ENCODE measurements at places on chromosomes 11 and 22.

DNA sequence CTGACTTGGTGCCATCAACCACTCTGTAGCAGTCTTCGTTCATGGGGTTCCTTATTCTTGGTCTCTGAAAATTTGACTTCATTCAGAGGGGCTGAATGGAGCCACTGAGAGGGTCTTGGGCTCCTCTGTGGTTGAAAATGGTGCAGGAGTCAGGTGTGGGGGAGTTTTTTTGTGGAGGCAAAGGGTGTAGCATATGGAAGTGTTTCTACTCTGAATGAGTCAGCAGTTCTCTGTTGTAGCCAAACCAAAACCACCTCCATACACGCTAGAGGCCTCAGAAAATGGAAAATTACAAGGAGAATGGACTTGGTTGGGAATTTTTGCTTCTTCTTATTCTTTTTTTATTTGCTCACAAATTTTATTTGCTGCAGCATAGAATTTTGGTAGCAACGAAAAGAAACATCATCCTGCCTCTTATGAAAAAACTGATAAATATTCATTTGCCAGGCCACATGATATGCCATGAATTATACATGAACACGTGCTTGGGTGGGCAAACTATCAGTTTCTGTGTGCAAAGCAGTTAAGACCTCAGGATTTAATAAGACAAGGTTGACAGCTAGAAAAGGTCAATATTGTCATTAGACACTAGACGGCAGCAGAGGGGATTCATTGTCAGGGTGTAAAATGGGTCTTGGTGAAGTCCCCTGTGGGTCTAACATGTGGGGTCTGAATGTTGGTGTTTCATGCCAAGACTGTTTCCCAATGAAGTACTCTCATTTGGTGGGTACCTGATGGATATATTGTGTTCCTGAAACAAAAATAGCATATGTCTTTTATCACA is 111.7 kb downstream of the MYO18B start:
- no peak for DNase-seq

DNA sequence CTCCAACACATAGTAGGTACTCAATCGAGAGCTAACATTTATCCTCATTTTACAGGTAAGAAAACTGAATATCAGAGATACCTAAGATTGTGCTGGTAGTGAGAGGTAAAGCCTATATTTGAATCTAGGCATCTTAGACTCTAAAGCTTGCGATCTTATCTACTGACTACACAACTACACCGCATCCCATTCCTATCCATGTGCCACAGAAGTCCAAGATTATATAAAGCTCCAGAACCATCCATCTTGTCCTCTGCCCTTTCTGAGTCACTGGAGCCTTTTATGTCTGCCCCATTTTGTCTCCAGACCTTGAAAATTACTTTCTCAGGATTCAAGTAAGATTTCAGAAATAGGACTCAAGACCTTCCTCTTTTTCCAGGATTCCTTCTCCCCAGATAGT is 84.4 kb downstream of the OR5AK2 start:
- no peak for DNase-seq

DNA sequence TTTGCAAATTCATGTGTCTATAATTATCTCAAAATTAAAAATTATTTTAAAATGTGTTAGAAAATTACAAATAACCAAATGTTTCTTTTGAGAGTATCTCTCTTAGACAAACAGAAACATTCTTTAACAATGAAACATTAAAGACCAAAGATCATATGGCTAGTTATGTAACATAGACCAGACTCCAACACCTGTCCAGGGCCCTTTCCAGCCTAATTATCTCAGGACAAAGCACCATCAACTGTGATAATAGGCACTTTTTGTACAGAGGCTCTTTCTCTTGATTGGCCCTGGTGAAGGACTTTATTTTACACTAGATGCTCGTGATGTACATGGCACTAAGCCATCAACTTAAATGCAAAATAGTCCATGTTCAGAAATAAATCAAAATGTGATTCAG is 5.0 kb upstream of the PLEKHA7 start:
- no peak for DNase-seq

DNA sequence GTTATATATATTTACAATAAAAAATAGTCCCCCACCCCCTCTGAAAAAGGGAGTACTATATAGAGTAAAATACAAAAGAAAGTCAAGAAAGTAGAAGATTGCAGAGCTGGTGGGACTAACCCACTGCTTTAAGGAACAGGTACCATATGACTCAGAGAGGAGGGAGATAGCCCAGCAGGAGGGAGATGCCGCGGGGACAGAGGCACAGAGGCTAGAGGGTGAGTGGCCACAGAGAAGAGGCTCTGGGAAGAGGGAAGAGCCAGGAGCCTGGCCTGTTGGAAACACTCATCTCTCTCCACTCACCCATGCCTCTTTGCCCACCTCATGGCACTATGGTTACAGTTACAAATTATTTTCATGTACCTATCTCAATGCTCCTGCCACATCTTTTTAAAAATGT is 53.6 kb upstream of the LYVE1 start:
- DNase-seq = no peak

DNA sequence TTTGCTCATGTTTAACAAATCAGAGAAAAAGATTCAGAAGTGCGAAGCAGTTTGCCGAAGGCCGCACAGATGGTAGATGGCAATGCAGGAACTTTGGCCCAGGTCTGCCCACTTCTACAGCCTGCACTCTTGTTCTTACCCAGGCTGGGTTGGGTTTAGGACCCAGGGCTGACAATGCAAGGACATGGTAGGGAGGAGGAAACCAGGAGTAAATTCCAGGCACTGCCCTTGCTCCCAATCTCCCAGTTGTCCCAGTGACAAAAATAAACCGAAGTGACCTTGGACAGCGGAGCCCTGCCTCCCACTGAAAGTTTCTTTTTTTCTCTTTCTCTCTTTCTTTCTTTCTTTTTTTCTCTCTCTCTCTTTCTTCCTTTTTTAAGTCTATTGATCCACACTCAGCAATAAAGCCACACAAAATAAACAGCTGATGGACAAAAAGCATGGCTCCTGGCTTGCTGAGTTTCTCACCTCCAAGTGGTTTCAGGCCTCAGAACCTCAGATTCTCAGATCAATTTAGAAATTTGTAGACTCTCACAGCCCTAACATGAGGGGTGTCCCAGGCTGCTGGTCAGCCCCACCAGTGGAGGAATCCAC is 33.5 kb upstream of the FCHSD2 start:
- no peak for DNase-seq

DNA sequence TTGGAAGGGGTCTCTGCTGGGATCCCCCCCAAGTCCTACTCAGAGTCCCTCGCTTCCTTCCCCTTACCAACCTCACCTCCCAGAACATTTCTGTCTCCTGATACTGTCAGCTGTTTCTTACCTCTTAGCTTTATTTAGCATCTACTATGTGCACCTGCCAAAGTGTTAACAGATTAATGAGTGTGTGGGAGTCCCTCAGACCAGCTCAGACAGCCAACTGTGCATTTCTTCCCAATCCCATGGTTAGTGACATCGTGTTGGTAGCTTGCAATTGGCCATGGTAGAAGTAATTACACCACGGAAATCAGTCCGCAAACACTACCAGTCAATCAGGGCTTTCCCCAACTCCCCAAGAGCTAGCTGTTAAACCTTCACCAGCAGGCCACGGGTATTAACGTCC is 150.6 kb downstream of the DSCAML1 start:
- DNase-seq = no peak

DNA sequence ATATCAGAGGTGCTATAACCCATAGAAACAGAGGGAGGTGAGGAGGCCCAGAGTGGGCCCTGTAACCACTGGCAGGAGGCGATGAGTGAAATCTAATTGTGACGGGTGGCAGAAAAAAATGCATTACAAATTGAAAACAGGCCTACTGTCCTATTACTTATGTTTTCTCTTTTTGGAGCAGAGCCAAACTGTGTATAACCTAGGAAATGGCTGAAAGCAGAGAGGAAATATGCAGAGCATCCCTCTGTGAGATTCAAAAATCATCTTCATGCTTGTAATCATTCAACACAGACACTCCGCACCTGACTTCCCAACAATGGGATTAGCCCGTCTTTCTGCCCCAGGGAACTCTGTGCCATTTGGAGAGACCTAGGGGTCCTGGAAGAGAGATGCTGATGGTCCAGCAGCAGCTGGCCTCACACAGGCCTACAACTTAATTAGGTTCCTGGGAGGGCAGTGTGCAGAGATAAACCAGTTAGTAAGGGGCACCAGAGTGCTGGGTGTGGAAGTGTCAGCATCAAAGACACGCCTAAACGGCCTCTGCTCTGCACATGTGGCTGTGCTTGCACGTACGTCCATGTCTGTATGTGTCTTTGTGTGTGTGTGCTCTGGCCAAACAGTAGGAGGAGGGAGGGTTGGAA is 41.8 kb downstream of the MAP6 start:
- DNase-seq = no peak

- no peak for DNase-seq
Observed at GRCh38 chr11:134449713-134450112, 37.7 kb upstream of the B3GAT1 start.

GRCh38 chr11:1181853-1182535 is 24.2 kb downstream of the MUC5AC start:
- DNase-seq = no peak

DNA sequence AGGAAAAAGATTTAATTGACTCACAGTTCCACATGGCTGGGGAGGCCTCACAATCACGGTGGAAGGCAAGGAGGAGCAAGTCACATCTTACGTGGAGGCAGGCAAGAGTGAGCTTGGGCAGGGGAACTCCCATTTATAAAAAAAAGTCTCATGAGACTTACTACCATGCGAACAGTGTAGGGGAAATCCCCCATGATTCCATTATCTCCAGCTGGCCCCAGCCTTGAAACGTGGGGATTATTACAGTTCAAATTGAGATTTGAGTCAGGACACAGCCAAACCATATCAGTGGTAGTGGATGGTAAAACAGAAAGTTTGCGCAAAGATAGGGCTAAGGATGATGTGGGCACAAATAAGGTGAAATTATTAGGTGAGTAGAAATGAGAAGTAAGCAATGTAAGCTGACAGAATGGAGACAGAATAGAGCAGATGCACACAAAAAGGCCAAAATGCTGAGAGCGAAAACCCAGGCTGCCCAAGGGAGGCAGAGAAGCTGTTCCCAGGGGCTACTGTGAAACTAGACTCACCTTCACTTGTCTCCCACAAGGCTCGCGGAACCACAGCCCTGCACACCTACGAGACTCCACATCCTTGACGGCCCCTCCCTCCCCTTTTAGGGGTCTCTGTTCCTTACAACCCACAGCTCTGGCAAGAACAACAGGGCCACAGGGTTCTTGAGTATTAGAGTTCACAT is 377.6 kb downstream of the CADM1 start:
- no peak for DNase-seq

DNA sequence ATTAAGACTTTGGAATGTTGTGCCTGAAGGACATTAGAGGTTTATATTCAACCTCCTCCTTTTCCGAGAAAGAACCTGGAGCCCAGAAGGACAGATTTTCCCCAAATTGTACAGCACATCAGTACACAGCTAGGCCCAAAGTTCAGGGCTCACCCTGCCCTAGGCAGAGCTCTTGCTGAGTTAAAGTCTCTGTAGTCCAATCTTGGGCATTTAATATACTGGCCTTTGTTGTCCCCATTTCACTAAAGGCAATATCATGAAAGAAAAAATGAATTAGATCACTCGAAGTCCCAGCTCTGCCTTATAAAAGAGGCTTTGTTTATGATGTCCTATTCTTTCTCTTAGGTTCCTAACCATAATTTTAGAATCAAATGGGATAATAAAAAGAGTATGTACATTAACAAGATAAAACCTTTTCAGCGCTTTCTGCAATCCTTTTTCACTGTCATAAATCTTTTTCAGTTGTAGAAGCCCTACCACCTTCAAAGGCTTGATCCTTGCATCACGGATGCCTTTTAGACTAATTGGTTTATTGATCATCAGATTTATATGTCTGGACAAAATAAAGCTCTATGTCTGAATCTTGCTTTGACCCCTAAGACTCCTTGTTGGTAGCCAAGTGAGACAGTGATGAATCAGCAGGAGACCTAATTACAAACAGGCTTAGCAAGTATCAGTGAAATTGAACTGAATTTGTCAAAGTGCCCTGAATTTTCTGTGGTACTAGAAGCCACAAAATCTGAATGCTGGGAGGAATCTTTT is 39.8 kb downstream of the RELT start:
- no peak for DNase-seq

DNA sequence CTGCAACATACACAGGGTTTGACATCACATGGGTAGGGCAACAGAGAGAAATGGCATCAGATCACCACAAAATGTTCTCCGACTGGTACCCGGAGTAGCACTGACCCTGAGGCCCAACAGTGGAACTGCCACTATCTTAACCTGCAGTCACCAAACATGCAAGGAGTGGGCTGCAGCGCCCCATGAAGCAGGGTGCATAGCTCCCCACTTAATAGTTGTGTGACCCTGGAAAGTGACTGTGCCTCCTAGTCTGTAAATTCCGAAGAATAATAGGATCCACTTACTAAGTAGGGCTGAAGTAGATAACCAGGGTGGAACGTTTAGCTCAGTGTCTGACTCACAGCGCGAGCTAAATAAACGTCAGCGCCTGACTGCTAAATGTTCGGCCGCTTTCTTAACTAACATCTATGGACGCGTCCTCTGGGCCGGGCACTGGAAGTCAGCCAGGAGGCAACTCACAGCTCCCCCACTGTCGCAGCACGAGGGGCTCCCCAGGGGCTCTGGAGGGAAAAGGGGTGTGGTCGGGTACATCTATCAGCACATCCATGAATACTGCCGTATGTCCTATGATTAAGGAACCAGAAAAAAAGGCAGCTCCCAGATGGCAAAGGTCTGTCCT is 777 bp downstream of the LTO1 start:
- no peak for DNase-seq

DNA sequence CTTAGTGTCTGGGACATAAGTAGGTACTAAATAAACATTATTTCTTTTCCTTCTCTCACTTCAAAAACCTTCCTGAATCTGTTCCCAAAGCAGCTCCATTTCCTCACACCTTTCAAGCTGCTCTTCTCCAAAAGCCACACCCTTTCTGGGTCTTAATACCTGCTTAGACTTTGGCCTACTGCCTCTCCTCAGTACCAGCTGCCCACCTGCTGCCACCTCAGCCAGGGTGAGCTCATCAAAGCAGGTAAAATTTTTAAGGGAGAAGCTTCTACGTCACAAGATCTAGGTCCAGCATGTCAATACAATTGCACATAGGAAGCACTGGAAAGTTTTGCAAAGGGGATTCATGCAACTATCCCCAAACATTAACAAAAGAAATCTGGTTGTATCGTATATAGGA is 108.4 kb downstream of the RPL27A start:
- no peak for DNase-seq

DNA sequence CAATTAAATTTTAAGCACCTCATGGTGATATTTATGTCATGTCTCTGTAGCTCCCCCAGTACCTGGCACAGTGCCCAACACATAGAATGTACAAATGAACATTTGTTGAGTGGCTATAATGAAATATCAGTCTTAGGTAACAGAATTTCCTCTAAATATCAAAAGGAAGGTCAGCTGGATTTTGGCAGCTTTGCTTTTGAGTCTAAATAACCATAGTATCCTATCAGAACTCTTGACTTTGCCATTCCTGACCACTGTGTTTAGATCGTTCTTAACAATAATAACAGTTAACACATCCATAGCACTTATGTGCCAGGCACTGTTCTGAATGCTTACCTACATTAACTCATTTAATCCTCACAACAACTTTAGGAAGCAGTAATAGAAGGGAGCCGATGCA is 26.6 kb downstream of the TMEM123 start:
- DNase-seq = no peak
